Activated CD4-positive, alpha-beta T cell treated with anti-CD3 and anti-CD28 coated beads, Interleukin-2, amount 10 ng/mL, durations not matched to agents 7 days and 5 days (primary cell): ENCODE measurements at places on chromosomes 3 and 15. TPM values are rescaled to one million over a fixed set of nuclear protein-coding genes. Genes with fewer than 3 reads are reported as not detected.

GRCh38 chr15:100645671-100646070 is 43.3 kb downstream of the ASB7 start:
- H3K27me3 ChIP-seq, result no peaks in the 10 kb centered on the region
- no peak overlapping the region for H3K4me3 ChIP-seq
- DNase-seq, result no peak
- peaks cover 5% of the 10 kb centered on the region for H3K4me1 ChIP-seq
- H3K27ac ChIP-seq, result no peak overlapping the region
- H3K36me3 ChIP-seq, result no peaks in the 10 kb centered on the region

DNA sequence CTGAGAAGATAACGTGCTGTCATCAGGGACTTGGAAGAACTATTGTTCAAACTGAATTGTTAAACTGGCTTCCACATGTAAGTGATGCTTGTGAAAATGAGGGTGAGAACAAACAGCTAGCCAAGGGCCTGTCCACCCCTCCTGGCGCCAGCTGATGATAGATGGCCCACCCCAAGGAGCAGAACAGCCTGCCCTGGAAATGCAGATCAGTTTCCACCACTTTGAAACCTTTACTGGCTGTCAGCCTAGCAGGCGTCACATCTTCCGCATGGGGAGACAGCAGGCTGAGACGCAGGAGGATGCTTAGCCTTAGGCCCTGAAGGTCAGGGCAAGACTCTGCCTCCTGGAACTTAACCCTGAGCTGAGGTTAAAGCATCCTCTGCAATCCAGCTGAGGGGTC is 6.4 kb upstream of the SLC51B start:
- no peak overlapping the region for H3K4me3 ChIP-seq
- no peaks in the 10 kb centered on the region for H3K36me3 ChIP-seq
- H3K4me1 ChIP-seq, result peaks cover 2% of the 10 kb centered on the region
- DNase-seq, result no peak
- H3K27me3 ChIP-seq, result peaks cover 2% of the 10 kb centered on the region
- no peak overlapping the region for H3K27ac ChIP-seq

GRCh38 chr3:35659768-35660167 is 20.4 kb downstream of the ARPP21 start:
- no peak overlapping the region for H3K27ac ChIP-seq
- no peaks in the 10 kb centered on the region for H3K36me3 ChIP-seq
- H3K4me3 ChIP-seq, result no peak overlapping the region
- H3K27me3 ChIP-seq, result peaks cover 4% of the 10 kb centered on the region
- DNase-seq, result no peak

DNA sequence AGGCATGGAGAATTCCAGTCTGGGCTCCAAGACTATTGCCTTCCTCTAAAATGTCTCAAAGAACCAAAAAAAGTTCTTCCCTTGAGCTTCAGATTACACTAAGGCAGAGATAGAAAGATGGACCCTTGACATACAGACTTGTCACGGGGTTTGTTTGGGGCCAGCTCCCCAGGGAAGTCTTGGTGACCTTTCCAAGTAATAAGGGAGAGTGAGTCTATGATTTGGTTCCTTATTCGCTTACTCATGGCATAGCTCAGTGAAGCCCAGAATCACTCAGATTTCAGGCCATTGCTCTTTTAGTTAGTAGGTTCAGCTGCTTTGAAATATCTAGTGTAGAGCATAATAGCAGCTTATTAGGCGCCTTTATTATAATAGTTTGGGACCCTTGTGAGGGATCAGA is 90.3 kb downstream of the PLCL2 start:
- H3K36me3 ChIP-seq, result peaks cover 32% of the 10 kb centered on the region
- H3K27ac ChIP-seq, result no peak overlapping the region
- peaks cover 6% of the 10 kb centered on the region for H3K4me1 ChIP-seq
- H3K27me3 ChIP-seq, result no peaks in the 10 kb centered on the region
- DNase-seq, result no peak

DNA sequence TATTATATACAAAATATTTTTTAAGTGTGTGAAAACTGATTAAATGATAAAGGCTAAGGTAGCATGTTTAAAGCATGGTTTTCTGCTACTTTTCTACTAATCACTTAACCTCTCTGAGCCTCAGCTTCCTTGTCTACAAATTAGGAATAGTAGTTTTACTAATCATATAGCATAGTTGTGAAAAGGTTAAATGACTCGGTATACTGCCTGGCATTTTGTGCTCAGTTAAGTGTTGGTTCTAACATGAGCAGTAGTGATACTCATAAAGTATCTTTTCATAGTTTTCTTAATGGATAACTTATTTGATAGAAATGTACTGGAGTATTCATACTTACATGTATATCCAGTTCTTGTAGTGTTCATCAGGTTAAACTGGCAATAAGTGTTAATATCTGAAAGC is 13.6 kb downstream of the RASA2 start:
- H3K4me1 ChIP-seq, result peaks cover 60% of the 10 kb centered on the region
- no peak overlapping the region for H3K4me3 ChIP-seq
- H3K36me3 ChIP-seq, result peaks cover 50% of the 10 kb centered on the region
- H3K27ac ChIP-seq, result peak overlapping the region; percentile 91
- no peaks in the 10 kb centered on the region for H3K27me3 ChIP-seq

- no peak overlapping the region for H3K27ac ChIP-seq
- H3K27me3 ChIP-seq, result peaks cover 33% of the 10 kb centered on the region
- no peak for DNase-seq
- H3K4me1 ChIP-seq, result peaks cover 33% of the 10 kb centered on the region
- no peak overlapping the region for H3K4me3 ChIP-seq
- H3K36me3 ChIP-seq, result no peaks in the 10 kb centered on the region
These were observed 4.6 kb upstream of the FAM43A start for GRCh38 chr3:194680888-194681615.

The TGM5 gene
- not detected for total RNA-seq

The SEMA3G gene
- not detected for total RNA-seq

The CLN6 gene
- total RNA-seq, result 61.9 TPM

- no peak overlapping the region for H3K4me3 ChIP-seq
- H3K36me3 ChIP-seq, result no peaks in the 10 kb centered on the region
- H3K4me1 ChIP-seq, result no peaks in the 10 kb centered on the region
These were observed 130.5 kb upstream of the THRB start for GRCh38 chr3:24624938-24625681.

The CPNE9 gene
- total RNA-seq, result 0.25 TPM

DNA sequence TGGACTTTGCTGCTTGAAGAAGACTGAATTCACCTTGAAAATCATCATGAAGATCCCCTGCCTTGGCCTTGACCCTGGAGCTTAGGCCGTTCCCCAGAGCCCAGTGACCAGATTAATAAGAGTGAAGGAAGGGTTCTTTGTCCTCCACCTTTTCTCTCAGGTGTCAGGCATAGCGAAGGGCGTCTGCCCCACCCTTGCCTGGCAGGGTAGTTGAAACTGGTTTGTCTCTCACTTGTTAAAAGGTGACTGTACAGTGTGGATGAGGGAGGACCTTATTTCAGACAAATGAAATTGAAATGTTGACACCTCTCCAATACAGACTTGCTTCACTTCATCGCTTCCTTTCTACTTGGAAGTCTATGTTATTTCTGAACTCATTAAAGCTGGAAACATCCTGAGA is 223.7 kb upstream of the BHLHE40 start:
- no peaks in the 10 kb centered on the region for H3K27me3 ChIP-seq
- peaks cover 66% of the 10 kb centered on the region for H3K4me1 ChIP-seq
- no peak for DNase-seq

GRCh38 chr3:105118905-105119304 is 247.8 kb upstream of the ALCAM start:
- no peak overlapping the region for H3K4me3 ChIP-seq
- no peaks in the 10 kb centered on the region for H3K4me1 ChIP-seq
- H3K27me3 ChIP-seq, result no peaks in the 10 kb centered on the region
- no peaks in the 10 kb centered on the region for H3K36me3 ChIP-seq
- no peak overlapping the region for H3K27ac ChIP-seq

DNA sequence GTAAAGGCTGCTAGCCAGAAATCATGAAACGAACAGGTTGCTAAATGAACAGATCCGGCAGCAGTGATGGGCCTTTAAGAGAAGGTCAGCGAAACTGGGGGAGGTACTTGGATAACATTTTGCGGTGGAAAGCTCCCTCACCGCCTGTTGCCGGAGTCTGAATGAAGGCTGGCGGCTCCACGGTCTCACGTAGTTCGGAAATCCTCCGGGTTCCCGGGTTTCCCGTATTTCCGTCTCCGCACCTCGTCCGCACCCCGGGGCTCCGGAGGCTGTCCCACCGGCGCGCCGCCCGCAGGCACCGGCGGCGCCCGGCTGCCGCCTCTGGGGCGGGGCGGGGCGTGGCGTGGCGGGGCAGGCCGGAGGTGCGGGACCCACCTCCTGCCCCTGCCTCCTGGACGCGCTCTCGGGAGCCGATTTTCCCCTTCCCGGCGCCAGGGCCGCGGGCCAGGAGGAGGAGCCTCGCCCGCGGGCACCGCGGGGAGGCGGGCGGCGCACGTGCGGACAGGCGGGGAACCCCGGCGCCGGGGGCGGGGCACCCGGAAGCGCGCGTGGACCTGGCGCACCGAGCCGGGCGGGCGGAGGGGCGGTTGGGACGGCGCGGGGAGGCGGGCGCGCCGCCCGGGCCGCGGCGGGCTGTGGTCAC is at the start of gene ZDHHC23:
Gene ZDHHC23 (plus strand): TSS at position 642 of the 643 bp plus-strand sequence. CDS start 790 bp downstream, outside the sequence.
- DNase-seq, result peak; percentile 58
- H3K36me3 ChIP-seq, result no peaks in the 10 kb centered on the region
- H3K4me3 ChIP-seq, result peak within 1 kb of the TSS; percentile 78
- H3K27me3 ChIP-seq, result peaks cover 46% of the 10 kb centered on the region
- H3K27ac ChIP-seq, result peak within 1 kb of the TSS; percentile 26

The ISG20 gene
- 206 TPM for total RNA-seq

DNA sequence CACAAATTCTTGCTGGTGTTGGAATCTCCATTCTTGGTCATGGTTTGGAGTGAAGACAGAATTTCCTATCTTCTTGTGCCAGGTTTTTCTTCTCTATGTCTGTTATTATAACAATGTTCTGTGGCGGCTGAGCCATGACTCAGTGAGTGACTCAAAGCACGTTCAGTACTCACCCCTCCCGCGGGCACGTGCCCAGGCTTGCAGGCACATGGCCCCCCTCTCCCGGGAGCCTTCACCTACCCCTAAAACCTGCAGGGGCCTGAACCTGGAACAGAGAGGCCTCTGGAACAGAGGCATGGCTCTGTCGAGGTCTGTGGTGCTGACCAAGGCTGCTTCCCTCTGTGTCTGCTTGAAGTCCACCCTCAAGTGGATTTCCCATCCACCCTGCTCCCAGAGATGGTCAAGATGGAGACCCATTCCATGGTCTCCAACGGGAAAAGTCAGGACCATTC is 27.6 kb downstream of the PLXNB1 start:
- no peaks in the 10 kb centered on the region for H3K4me1 ChIP-seq
- DNase-seq, result peak; percentile 3
- H3K36me3 ChIP-seq, result no peaks in the 10 kb centered on the region
- no peaks in the 10 kb centered on the region for H3K27me3 ChIP-seq
- no peak overlapping the region for H3K4me3 ChIP-seq

- H3K36me3 ChIP-seq, result peaks cover 4% of the 10 kb centered on the region
- no peaks in the 10 kb centered on the region for H3K27me3 ChIP-seq
These were observed 56.2 kb downstream of the LRRFIP2 start for GRCh38 chr3:37118163-37118562.

- DNase-seq, result no peak
- H3K36me3 ChIP-seq, result no peaks in the 10 kb centered on the region
- H3K27me3 ChIP-seq, result no peaks in the 10 kb centered on the region
- H3K4me1 ChIP-seq, result no peaks in the 10 kb centered on the region
- H3K4me3 ChIP-seq, result no peak overlapping the region
These were observed 359.1 kb upstream of the IL12A start for GRCh38 chr3:159629329-159630084.

The TP53BP1 gene
- total RNA-seq, result 22.9 TPM

DNA sequence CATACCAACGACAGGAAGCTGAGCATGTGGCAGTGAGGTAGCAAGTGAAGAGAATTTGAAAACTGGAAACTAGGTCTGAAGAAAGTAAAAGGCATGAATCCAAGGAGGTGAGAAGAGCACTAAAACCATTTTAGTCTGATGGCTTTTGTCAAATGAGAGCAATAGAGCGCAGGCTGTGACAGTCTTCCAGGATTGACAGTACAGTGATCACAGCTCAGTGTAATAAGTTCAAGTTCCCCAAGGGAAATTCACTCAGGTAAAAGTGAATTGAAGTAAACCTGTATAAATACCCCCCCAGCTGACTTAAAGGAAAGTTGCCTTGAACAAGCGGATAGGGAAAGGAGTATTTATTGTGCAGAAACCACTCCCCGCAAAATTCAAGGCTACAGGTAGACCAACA is 224.2 kb upstream of the CRBN start:
- H3K27me3 ChIP-seq, result no peaks in the 10 kb centered on the region
- no peak overlapping the region for H3K4me3 ChIP-seq
- H3K27ac ChIP-seq, result no peak overlapping the region
- no peaks in the 10 kb centered on the region for H3K36me3 ChIP-seq
- H3K4me1 ChIP-seq, result no peaks in the 10 kb centered on the region

GRCh38 chr15:59622289-59622688 is 10.7 kb downstream of the GCNT3 start:
- peaks cover 17% of the 10 kb centered on the region for H3K27me3 ChIP-seq
- no peaks in the 10 kb centered on the region for H3K4me1 ChIP-seq
- H3K4me3 ChIP-seq, result no peak overlapping the region

The CHRNA5 gene
- total RNA-seq, result 2.4 TPM

- H3K4me3 ChIP-seq, result no peak overlapping the region
- peaks cover 9% of the 10 kb centered on the region for H3K27me3 ChIP-seq
- H3K4me1 ChIP-seq, result peaks cover 24% of the 10 kb centered on the region
- H3K36me3 ChIP-seq, result no peaks in the 10 kb centered on the region
- H3K27ac ChIP-seq, result no peak overlapping the region
These were observed 6.2 kb upstream of the NIPA1 start for GRCh38 chr15:22780267-22780666.
